ENCODE measurements at places on chromosomes 1 and 21.

- DNase-seq, result no peak
These were observed 33.6 kb upstream of the FHAD1 start for GRCh38 chr1:15213341-15213821.

- DNase-seq, result no peak
These were observed 8.5 kb downstream of the ERRFI1 start for GRCh38 chr1:8017495-8018197.

GRCh38 chr1:20100632-20101355, 18.5 kb downstream of the PLA2G2D start:
- no peak for DNase-seq

- no peak for DNase-seq
These were observed 910 bp upstream of the RERE start for GRCh38 chr1:8818325-8818775.

- DNase-seq, result no peak
These were observed 25.8 kb downstream of the CLDN14 start for GRCh38 chr21:36454093-36454531.

DNA sequence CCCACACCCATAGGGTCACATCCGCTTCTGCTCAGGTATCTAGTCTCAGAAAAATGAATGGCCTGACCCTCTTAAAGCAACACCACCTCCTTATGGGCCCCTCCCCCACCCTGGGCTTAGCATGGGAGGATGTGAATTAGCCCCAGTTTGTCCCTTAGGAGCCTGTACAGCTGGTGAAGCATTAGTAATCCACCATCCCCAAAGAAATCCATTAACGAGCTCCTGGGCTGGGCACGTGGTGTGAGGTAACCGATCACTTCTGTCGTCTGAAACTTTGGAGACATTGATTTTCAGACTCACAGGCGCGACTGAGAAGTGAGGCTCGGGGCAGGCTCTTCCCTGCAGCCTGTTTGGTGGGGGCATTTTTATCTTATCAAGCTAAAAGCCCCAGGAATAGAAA, 10.5 kb downstream of the RASSF5 start:
- no peak for DNase-seq

GRCh38 chr1:62784509-62785365, 805 bp downstream of the ATG4C start:
- DNase-seq, result no peak

DNA sequence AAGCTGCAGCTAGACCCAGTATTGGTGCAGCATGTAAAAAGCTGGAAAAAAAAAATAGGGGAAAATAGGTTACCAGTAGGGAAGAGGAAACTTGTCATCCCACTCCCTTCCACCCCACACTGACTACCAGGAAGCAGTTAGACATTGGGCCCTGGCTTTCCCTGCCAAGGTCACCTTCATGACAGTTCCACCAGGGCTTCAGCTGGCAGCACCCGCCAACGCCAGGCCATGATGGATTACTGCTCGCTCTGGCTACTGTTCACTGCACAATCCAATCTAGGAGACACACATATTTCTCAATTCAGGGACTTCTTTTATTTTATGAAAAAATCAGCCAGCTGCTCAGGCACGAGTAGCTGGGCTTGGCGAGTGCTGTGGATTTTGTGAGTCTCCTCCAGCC, 127.7 kb downstream of the DMRTA2 start:
- no peak for DNase-seq

DNA sequence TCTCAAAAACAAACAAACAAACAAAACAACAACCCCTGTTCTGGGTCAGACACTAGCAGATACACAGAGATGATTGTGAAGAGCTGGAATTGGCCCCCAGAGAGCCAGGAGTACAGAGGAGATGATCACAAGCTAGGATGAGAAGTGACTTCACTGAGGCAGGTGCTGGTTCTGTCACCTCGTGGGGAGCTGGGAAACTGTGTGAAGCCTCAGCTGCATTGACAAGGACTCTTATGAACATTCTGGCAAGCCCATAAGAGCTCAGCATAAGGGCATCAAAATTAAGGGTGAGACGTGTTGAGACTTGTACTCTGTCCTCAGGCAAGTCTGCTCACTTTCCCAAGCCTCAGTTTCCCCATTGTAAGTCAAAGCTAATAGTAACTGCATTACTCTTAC, 14.7 kb upstream of the PTP4A2 start:
- no peak for DNase-seq

DNA sequence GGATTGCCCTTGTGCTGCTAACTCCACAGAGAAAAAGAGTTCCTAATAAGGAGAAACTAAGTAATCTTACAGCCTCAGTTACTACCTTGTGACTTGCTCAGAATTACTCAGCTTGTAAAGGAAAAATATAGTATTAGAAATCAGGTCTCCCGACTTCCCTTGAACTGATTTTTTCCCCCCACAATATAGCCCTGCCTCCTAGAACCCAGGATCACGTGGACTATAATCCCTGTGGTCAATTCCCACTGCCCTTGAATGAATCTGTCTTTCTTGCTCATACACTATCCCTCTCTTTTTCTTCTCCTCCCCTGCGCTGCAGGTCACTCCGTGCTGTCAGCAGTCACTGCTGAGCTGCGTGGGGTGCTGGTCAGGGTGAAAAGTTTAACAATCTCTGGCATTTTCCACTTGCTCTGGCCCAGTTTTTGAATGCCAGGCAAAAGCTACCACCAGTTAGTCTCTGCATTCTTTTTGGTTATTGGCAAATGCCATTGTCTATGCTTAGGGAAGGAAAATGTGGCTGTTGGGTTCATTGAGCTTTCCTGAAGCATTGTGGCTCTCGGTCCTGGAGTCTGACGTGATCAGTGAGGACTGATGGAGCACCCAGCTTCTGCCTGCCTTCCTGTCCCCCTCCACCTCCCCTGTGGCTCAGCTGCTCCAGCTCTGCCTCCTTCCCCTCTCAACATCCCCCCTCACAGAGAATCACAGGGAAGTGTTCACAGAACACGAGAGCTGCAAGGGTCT, 1.9 kb upstream of the MYOC start:
- no peak for DNase-seq

DNA sequence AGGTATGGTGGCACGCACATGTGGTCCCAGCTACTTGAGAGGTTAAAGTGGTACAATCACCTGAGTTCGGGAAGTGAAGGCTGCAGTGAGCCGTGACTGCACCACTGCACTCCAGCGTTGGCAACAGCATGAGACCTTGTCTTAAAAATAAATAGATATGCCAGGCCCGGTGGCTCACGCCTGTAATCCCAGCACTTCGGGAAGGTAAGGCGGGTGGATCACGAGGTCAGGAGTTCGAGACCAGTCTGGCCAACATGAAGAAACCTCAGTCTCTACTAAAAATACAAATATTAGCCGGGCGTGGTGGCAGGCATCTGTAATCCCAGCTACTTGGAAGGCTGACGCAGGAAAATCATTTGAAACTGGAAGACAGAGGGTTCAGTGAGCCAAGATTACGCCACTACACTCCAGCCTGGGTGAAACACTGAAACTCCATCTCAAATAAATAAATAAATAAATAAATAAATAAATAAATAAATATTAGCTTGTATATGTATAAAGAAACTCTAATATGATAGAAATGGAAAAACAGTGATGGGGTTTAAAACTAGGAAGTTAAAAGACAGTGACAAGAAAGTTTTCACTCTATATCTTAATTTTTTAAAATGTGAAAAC, 18.8 kb downstream of the GATAD2B start:
- DNase-seq, result no peak

- no peak for DNase-seq
These were observed 11.8 kb downstream of the PADI3 start for GRCh38 chr1:17260738-17261137.

DNA sequence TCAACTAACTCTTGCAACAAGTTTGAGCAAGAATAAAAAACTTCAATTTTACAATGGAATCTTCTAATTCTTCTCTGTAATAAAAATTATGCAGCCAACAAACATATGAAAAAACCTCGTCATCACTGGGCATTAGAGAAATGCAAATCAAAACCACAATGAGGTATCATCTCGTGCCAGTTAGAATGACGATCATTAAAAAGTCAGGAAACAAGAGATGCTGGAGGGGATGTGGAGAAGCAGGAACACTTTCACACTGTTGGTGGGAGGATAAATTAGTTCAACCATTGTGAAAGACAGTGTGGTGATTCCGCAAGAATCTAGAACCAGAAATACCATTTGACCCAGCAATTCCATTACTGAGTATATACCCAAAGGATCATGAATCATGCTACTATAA, 327.5 kb upstream of the LYPLAL1 start:
- no peak for DNase-seq

- no peak for DNase-seq
These were observed 3.2 kb downstream of the CGN start for GRCh38 chr1:151514366-151514765.

GRCh38 chr1:48680411-48681035, 96.2 kb downstream of the BEND5 start:
- DNase-seq, result no peak

DNA sequence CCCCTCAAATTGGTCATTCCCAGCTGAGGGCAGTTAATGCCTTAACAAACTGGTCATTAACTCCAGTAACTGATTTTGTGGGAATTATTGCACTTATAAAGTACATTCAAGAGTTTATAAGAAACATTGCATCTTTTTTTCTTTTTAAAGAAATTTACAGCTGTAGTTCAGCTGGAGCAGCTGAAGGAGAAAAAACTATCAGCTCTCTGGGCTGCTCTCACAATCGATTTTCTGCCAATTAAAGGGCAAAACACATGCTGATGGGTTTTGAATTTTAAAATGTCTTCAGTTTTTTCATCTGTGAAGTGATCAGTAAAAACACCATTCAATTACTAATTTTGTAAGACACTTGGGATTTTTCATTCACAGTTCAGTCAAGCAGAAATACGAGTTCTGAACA, 74.7 kb downstream of the KIFAP3 start:
- DNase-seq, result no peak

GRCh38 chr1:15962176-15962575, 13.7 kb downstream of the ZBTB17 start:
- no peak for DNase-seq

DNA sequence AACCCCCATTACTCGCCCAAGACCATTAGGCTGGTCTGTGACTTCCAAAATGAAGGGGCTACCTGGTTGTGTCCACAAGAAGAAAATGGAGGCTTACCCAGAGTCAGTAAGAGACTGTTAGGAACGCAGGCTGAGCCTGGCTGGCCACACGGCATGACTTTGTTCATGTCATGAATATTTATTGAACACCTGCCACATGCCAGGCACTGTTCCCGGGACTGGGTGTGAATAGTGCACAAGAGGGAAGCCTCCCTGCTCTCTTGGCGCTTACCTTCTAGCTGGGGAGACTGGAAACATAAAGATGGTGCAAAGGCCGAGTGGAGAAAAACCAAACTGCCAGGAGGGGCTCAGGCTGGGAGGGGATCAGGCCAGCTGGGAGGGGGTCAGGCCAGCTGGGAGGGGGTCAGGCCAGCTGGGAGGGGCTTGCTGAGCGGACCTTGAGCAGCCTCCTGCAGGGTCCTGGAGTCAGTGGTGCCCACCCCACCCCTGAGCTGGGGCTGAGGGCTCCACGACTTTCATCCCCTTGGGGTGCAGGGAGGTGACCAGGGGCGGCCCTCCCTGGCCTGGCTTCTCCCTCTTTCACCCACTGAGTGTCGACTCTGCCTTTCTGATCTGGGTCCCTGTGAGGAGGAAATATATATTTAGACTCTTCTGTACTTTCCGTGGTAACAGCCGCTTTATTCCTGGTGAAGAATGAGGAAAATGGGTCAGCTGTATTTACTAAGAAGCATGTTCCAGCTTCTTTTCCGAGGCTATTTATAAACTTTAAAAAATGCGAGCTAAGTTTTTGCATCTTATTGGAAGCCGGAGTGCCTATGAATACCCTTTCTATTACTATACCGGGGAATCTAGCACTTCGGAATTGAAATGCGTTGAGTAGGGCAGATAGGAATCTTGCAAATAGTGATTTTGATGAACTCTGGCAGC, 139.0 kb downstream of the CAMTA1 start:
- DNase-seq, result no peak

DNA sequence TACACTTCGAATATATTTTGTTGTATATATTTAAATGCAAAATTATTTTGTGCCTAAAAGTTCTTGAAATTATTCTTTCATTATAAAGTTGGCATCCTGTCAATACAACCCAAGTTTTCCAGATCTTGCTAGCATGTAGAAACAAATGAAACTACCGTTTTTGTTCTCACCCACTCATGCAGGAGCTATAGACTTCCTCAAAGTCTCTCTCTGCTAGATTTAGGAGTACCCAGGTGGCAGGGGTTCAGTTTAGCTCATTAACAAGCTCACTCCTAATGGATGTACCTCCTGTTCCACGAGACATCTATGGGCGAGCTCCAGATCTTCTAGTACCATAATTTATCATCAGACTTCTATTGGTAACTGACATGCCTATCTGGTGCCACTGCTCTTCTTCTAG, 390.2 kb upstream of the POU3F1 start:
- no peak for DNase-seq

- DNase-seq, result no peak
These were observed 74.9 kb downstream of the RRAGC start for GRCh38 chr1:38784452-38785284.

DNA sequence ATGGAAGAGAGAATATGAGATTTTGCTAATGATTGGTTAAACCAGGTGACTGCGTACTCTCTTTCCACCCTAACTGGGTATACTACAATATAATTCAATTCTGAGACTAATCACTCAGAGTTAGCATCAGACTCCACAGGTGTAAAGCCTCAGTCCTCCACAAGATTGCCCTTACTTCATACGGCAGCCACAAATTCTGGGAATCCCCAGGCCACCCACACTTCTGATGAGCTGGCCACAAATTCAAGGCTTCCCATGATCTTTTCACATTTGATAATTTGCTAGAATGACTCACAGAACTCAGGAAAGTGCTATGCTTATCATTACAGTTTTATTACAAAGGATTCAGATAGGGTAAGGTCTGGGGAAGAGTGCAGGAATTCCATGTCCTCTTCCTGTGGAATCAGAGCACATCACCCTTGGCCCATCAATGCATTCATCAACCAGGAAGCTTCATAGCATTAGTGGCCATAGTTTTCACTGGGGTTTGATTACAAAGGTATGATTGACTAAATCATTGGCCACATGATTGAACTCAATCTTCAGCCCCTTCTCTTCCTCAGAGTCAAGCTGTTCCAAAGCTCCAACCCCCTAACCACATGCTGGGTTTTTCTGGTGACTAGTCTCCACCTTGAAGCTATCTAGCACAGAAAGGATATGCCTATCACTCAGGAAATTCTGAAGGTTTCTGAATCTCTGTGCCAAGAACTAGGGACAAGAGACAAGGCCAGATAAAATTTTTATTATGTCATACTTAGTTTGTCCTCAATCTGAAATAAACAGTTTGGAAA, 131.7 kb downstream of the HHIPL2 start:
- no peak for DNase-seq

GRCh38 chr1:221779771-221780170, 37.9 kb upstream of the DUSP10 start:
- no peak for DNase-seq

- DNase-seq, result no peak
These were observed 156.1 kb downstream of the KIF26B start for GRCh38 chr1:245310571-245311531.

- DNase-seq, result no peak
These were observed 6.1 kb upstream of the LDLRAP1 start for GRCh38 chr1:25537153-25537831.

GRCh38 chr1:110464340-110464739, 13.4 kb downstream of the PROK1 start:
- no peak for DNase-seq

- no peak for DNase-seq
These were observed 26.2 kb upstream of the MAP3K7CL start for GRCh38 chr21:29104239-29104708.
